ENCODE measurements at places on chromosomes 3 and 15. TPM values are rescaled to one million over a fixed set of nuclear protein-coding genes. Genes with fewer than 3 reads are reported as not detected.

The ARGFX gene
- not detected for total RNA-seq

The MAP3K13 gene
- 10.5 TPM for total RNA-seq

The CHRD gene
- total RNA-seq, result not detected

The AMIGO3 gene
- not detected for total RNA-seq

The GOLGA6L25 gene
- not detected for total RNA-seq

The TRPM7 gene
- 59.4 TPM for total RNA-seq

The LMAN1L gene
- 2.2 TPM for total RNA-seq

The B4GALT4 gene
- 18.0 TPM for total RNA-seq

The MST1R gene
- total RNA-seq, result 0.81 TPM

The TMC3 gene
- not detected for total RNA-seq

The CCDC54 gene
- total RNA-seq, result not detected

The CHRM5 gene
- total RNA-seq, result not detected

The COL6A5 gene
- not detected for total RNA-seq

The ZNF80 gene
- total RNA-seq, result 0.66 TPM

The SORD gene
- 15.5 TPM for total RNA-seq

The RASL12 gene
- not detected for total RNA-seq

The VPS39 gene
- 102 TPM for total RNA-seq

The CELF6 gene
- 2.2 TPM for total RNA-seq

The PSTPIP1 gene
- total RNA-seq, result 33.7 TPM

The SLC15A2 gene
- 8.5 TPM for total RNA-seq

The TCAIM gene
- total RNA-seq, result 12.9 TPM

The MAGEL2 gene
- not detected for total RNA-seq

The ANKUB1 gene
- not detected for total RNA-seq

The CISH gene
- 2.9 TPM for total RNA-seq

The KLHL25 gene
- 2.0 TPM for total RNA-seq

The GASK1A gene
- total RNA-seq, result not detected

The TRIM71 gene
- total RNA-seq, result not detected

Measured in activated B cell treated with CpG ODN at 0.5 μM for 24 hours (primary cell).